ENCODE measurements at places on chromosomes 6 and 20.

- no peak for DNase-seq
These were observed 43.3 kb upstream of the CHRNA4 start for GRCh38 chr20:63404129-63405085.

GRCh38 chr20:42690842-42691437 is 498.8 kb downstream of the PTPRT start:
- no peak for DNase-seq

- DNase-seq: no peak
These were observed 191.2 kb upstream of the PREP start for GRCh38 chr6:105593805-105594671.

- DNase-seq: no peak
These were observed 54.8 kb upstream of the CCDC167 start for GRCh38 chr6:37554480-37554819.

GRCh38 chr6:105898286-105898685 is 187.8 kb upstream of the PRDM1 start:
- DNase-seq: no peak

- no peak for DNase-seq
These were observed 84.4 kb downstream of the BACH2 start for GRCh38 chr6:90212274-90212673.

DNA sequence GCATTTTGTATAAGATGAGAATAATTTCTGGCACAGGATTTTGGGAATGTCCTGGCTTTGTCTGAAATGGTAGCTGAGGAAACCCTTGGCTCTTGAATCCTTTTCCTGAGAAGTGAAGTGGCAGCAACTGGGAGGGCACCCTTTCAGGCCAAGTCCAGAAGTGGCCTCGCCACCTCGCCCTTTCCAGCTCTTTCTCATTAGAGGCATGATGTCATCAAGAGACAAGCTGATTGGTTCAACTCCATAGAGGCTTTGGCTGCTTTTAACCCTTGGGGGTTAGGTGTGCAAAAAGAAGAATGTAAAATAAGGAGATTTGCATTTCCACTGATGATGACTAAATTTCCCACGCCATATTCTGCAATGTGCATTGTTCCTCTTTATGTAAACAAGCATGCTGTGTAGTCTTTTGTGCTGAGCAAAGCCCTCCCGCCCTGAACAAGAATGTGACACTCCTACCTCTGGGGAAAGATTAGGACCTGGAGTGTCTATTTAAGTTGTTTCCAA is 116.5 kb downstream of the TCP11 start:
- DNase-seq: no peak

GRCh38 chr20:52652271-52652670 is 319.9 kb upstream of the TSHZ2 start:
- no peak for DNase-seq

DNA sequence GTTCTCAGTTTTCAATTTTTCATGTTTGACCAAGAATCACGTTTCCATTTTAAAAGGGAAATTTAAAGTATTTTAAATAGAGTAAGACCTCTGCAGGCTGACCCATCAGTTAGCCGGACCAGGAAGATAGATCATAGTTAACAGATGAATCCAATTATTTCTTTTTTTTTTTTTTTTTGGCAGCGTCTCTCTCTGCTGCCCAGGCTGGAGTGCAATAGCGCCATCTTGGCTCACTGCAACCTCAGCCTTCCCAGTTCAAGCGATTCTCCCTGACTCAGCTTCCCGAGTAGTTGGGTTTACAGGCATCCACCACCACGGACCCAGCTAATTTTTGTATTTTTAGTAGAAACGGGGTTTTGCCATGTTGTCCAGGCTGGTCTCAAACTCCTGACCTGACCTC is 256.7 kb upstream of the CNR1 start:
- DNase-seq: no peak

- peak; percentile 89 for DNase-seq
These were observed 19.6 kb downstream of the RRBP1 start for GRCh38 chr20:17662333-17663039.

DNA sequence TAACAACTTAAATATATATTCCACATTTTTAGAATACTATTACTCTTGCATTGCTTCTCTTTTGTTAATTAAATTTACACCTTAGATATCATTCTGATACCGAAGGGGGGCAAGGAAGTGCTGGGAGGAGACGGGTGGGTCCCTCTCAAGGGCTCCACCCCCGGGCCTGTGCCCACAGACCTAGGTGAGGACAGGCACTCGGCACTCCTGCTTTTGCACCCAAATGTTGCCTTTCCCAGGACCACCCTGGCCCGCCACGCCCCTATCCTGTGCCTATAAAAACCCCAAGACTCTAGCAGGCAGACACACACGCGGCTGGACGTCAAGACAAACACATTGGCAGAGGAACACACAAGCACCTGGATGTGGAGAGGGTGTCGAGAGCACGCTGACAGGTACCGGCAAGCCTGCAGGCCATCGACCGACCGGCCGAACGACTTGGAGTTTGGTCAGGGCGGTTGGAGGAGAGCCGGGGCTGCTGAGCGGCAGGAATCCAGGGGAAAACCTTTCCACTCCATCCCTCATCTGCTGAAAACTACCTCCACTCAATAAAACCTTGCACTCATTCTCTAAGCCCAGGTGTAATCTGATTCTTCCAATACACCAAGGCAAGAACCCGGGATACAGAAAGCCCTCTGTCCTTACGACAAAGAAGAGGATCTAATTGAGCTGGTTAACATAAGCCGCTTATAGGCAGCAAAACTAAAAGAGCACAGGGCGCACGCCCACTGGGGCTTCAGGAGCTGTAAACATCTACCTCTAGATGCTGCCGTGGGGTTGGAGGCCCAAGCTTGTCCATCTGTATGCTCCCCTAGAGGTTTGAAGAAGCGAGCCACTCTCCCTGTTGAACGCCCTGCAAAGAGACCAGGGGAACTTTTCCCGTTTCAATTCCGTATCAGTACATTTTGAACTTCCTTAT is 197.4 kb upstream of the PRSS16 start:
- DNase-seq: no peak

GRCh38 chr6:121756666-121757065 is 321.2 kb downstream of the GJA1 start:
- no peak for DNase-seq

GRCh38 chr20:48592107-48592940 is 235.5 kb downstream of the PREX1 start:
- peak; percentile 52 for DNase-seq

GRCh38 chr6:119483908-119484307 is 134.3 kb upstream of the MAN1A1 start:
- no peak for DNase-seq

GRCh38 chr20:31845300-31845863 is at the start of gene FOXS1:
TSS of gene FOXS1 (minus strand) at chr20:31845604. CDS start at chr20:31845542, 62 bp downstream.
- no peak for DNase-seq

DNA sequence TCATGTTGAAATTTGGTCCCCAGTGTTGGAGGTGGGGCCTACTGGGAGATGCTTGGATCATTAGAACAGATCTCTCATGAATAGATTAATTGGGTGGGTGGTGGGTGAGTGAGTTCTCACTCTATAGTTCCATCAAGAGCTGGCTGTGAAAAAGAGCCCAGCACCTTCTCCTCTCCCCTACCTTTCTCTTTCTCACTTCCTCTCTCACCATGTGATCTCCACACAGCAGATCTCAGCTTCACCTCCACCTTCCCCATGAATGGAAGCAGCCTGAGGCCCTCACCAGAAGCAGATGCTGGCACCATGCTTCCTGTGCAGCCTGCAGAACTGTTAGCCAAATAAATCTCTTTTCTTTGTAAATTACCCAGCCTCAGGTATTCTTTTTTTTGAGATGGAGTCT is 12.9 kb upstream of the GMNN start:
- no peak for DNase-seq

- DNase-seq: no peak
These were observed 173.7 kb downstream of the ARHGAP18 start for GRCh38 chr6:129536271-129536670.

GRCh38 chr6:106470316-106470715 is 109.8 kb downstream of the CRYBG1 start:
- DNase-seq: no peak

DNA sequence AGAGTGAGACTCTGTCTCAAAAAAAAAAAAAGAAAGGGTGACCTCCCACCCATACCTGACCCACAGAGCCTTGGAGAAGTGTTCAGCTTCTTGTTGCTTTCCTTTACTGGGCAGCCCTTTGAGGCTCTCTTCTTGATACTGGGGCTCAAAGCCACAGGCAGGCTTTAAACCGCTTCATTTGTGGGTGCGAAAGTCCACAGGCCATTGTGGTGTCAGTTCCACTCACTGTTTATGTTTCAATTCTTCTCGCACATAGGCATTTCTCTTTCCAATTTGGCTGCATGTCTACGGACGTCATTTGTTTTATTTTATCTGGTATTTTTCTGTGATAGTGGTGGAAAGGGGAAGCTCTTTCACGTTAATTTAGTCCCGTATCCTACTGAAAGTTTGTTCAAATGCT is 34.6 kb downstream of the PPARD start:
- DNase-seq: no peak

GRCh38 chr6:132096245-132096644 is 145.1 kb upstream of the CCN2 start:
- DNase-seq: no peak

GRCh38 chr6:46135176-46135575 is 5.4 kb downstream of the ENPP4 start:
- no peak for DNase-seq
